Adrenal gland (tissue), 19 donors: ENCODE measurements at places on chromosomes 5 and 9.

DNA sequence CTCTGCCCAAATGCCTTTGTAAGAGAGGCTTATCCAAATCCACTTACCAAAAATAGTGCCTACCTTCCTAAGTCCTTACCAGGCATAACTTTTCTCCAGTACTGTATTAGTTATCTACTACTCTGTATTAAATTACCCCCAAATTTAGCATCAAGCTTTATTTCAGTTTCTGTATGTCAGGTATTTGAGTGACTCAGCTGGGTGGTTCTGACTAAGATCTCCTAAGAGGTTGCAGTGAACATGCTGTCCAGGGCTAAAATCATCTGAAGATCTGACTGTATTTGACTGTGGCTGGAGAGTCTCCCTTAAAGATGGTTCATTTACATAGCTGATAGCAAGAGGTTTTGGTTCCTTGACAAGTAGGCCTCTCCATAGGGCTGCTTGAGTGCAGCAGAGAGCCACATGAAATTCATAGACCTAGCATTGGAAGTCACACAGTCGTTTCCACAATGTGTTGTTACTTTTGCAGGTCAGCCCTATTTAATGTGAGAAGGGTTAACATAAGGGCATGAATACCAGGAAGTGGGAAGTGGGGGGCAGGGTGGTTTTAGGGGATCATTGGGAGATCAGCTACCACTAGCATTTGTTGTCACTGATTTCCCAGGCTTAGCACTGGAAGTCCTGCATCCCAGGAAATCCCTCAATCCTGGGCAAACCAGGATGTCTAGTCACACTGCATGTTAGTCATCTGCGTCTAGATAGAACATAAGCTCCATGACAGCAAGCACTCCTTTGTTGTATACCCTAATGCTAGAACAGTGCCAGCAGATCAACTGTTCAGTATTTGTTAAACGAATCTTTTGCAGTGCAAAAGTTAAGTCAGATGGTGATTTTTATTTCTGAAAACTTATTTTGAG, 2.0 kb upstream of the ZNF622 start:
- no peak for DNase-seq
- H3K36me3 ChIP-seq: no peaks in the 10 kb centered on the region
- peaks cover 25% of the 10 kb centered on the region for H3K4me1 ChIP-seq
- H3K27me3 ChIP-seq: no peaks in the 10 kb centered on the region
- no peak overlapping the region for H3K27ac ChIP-seq
- H3K4me3 ChIP-seq: no peak overlapping the region

- H3K36me3 ChIP-seq: no peaks in the 10 kb centered on the region
- no peaks in the 10 kb centered on the region for H3K27me3 ChIP-seq
- DNase-seq: no peak
Observed at GRCh38 chr5:143396353-143396940, 7.0 kb downstream of the NR3C1 start.

GRCh38 chr5:102418531-102418930, 80.3 kb downstream of the SLCO6A1 start:
- H3K27ac ChIP-seq: no peak overlapping the region
- H3K27me3 ChIP-seq: no peaks in the 10 kb centered on the region
- DNase-seq: no peak
- H3K4me3 ChIP-seq: no peak overlapping the region
- H3K4me1 ChIP-seq: no peaks in the 10 kb centered on the region
- no peaks in the 10 kb centered on the region for H3K36me3 ChIP-seq

GRCh38 chr5:16588434-16589214, 28.2 kb downstream of the RETREG1 start:
- H3K27me3 ChIP-seq: no peaks in the 10 kb centered on the region
- DNase-seq: no peak
- no peak overlapping the region for H3K27ac ChIP-seq
- H3K4me3 ChIP-seq: no peak overlapping the region

DNA sequence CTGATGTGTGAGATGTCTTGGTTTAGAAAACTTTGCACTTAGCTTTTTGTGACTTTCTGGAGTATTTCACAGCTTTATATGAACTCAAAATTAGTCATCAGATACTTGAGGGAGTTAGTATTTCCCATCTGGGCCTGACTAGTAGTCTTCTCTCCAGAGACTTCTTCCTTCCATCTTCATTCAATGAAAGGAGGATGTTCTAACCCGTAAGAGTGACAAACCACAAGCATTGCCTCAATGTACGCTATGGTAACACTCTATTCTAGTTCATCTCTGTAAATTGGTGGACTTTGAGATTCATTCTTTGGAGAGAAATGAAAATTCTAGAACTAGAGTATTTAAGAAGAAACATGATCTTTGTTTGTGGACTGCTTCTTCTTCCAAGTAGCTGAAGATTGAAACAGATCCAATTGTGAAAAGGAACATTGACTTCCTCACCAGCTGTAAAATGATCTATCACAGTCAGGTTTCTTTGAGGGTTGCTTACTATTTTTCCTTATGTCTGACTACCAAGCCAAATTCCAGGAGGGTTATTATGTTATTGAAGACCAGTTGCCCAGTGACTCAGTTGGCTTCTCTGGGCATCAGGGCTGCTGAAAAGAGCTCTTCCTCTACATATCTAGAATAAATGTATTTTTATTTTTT, 157.6 kb downstream of the SLC12A2 start:
- DNase-seq: no peak
- H3K4me3 ChIP-seq: no peak overlapping the region
- no peaks in the 10 kb centered on the region for H3K27me3 ChIP-seq
- no peak overlapping the region for H3K27ac ChIP-seq

DNA sequence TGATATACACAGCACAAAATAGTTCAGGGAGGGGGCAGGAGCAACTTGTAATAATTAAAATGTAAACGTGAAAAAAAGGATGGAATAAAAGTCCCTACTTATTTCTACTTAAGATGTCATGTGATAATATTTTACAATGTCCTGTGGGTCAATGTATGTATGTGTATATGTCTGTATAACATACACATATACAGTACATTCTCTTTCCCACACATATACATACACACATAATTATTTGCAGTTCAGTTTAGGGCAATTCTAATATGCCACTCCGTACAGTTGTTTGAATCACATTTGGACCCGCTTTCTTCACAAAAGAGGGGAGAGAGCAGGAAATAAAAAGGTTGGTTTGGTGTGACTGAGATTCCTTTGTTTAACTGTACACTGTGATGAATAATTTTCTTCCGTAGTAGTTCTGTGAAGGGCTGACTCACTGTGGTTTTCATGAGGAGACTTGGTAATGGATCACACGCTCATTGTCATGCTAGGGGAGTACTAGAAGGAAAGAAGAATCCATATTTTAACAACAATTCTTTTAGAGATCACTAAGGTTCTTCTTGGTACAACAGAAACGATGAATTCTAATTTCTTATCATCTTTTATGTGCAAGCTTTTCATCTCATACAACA, 26.2 kb upstream of the ACOT12 start:
- H3K4me3 ChIP-seq: no peak overlapping the region
- H3K4me1 ChIP-seq: no peaks in the 10 kb centered on the region
- no peak overlapping the region for H3K27ac ChIP-seq

DNA sequence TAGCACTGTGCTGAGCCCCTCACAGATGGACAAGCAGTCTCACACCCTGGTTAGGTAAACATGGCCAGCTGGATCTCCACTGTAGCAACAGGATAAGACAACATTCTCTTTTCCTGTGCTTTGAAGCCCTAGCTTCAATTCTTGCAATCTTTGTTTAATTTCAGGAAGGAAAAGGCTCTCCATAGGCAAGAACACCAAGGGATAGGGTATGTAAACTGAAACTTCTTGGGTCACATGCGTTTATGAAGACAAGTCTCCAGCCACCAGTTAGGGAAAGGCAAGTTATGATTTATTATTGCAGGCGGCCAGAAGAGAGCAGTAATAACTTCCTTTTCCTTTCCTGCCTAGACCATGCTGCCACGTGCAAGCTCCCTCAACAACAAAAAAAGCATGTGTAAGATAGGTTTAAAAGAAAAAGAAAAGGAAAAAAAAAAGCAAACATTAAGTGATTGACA, 50.1 kb upstream of the POU5F2 start:
- no peak overlapping the region for H3K4me3 ChIP-seq
- H3K4me1 ChIP-seq: no peaks in the 10 kb centered on the region
- no peak overlapping the region for H3K27ac ChIP-seq
- no peak for DNase-seq
- no peaks in the 10 kb centered on the region for H3K36me3 ChIP-seq
- no peaks in the 10 kb centered on the region for H3K27me3 ChIP-seq

GRCh38 chr9:16360247-16360646, 510.2 kb downstream of the BNC2 start:
- no peaks in the 10 kb centered on the region for H3K4me1 ChIP-seq
- H3K36me3 ChIP-seq: no peaks in the 10 kb centered on the region
- no peak overlapping the region for H3K4me3 ChIP-seq
- DNase-seq: no peak
- no peaks in the 10 kb centered on the region for H3K27me3 ChIP-seq
- H3K27ac ChIP-seq: no peak overlapping the region
